ENCODE measurements at places on chromosomes 12 and 14. TPM values are rescaled to one million over a fixed set of nuclear protein-coding genes. Genes with fewer than 3 reads are reported as not detected.

Gene A2ML1
- total RNA-seq: 0.07 TPM

Gene HOXC4
- 1.2 TPM for total RNA-seq

Gene SAMD15
- 1.7 TPM for total RNA-seq

Gene DAO
- total RNA-seq: not detected

Gene AMDHD1
- total RNA-seq: 0.07 TPM

Gene OR4N2
- total RNA-seq: not detected

Gene TSPAN8
- 108 TPM for total RNA-seq

Gene TMEM233
- total RNA-seq: 6.7 TPM

Gene FAM222A
- total RNA-seq: 0.23 TPM

Gene SLC6A15
- total RNA-seq: 0.33 TPM

Gene CLEC1B
- not detected for total RNA-seq

Measured in smooth muscle cell of the pulmonary artery (primary cell).